NCI-H2081 treated with DMSO at 0.1 percent for 48 hours (cell line): ENCODE measurements at places on chromosomes 12 and 14.

- DNase-seq, result no peak
Measured at GRCh38 chr12:120736404-120737331, 11.0 kb downstream of the ACADS start.

GRCh38 chr12:104729091-104729490 lies 229.0 kb downstream of the SLC41A2 start:
- no peak for DNase-seq

GRCh38 chr14:34247605-34248004 lies 214.4 kb downstream of the SPTSSA start:
- DNase-seq, result no peak

DNA sequence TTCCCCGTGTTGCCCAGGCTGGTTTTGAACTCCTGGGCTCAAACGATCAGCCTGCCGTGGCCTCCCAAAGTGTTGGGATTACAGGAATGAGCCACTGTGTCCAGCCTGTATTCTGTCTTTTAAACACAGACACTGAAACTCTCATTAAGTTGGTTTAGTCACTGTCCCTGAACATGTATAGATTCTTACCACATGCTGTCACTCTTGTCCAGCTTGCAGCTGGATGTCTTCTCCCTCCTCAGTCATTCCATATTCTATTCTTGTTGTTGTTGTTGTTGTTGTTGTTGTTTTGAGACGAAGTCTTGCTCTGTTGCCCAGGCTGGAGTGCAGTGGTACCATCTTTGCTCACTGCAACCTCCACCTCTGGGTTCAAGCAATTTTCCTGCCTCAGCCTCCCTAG lies 12.3 kb upstream of the ATP5MC2 start:
- DNase-seq, result no peak

DNA sequence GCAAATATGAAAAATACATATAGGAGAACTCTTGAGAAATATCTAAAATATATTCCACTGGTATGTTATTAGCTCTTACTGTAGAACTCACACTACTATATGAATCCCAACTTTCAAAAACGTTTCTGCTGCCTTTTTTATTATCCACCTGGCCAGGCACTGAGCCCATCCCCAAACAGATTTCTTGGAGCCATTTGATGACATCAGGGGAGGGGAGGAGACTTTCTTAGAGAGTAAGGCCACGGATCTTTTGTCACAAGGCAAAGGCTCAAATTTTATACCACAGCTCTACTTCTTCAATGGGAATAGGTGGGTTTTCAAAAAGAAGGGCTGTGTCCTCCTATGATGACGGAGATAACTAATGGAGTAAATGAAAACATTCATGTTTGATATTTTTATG lies 83.0 kb downstream of the SLC25A21 start:
- DNase-seq, result no peak

- DNase-seq, result no peak
Measured at GRCh38 chr12:104935886-104936285, 22.2 kb downstream of the SLC41A2 start.

DNA sequence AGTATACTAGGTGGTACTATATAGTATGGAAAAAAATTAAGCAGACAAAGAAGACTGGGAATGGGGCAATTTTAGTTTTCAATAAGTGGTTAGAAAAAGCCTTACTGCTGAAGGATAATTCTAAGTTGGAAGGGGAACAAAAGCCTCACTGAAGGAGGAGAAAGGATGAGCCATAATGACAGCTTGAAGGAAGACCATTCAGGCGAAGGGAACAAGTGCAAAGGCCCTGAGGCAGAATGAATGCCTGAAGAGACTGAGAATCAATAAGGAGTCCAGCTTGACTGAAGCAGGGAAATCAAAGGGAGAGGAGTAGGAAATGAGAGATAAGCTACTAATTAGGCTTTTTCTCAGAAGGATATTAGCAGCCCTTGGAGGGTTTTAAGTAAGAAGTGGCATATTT lies 28.5 kb downstream of the PPP1R13B start:
- DNase-seq, result no peak

GRCh38 chr12:127463237-127463636 lies 803.7 kb upstream of the TMEM132C start:
- DNase-seq, result no peak
